Activated T-cell treated with anti-CD3 and anti-CD28 coated beads for 4 hours (primary cell): ENCODE measurements at places on chromosomes 5 and 9.
A peak's percentile ranks its signal among the peaks of the same experiment; 100 is the strongest.

DNA sequence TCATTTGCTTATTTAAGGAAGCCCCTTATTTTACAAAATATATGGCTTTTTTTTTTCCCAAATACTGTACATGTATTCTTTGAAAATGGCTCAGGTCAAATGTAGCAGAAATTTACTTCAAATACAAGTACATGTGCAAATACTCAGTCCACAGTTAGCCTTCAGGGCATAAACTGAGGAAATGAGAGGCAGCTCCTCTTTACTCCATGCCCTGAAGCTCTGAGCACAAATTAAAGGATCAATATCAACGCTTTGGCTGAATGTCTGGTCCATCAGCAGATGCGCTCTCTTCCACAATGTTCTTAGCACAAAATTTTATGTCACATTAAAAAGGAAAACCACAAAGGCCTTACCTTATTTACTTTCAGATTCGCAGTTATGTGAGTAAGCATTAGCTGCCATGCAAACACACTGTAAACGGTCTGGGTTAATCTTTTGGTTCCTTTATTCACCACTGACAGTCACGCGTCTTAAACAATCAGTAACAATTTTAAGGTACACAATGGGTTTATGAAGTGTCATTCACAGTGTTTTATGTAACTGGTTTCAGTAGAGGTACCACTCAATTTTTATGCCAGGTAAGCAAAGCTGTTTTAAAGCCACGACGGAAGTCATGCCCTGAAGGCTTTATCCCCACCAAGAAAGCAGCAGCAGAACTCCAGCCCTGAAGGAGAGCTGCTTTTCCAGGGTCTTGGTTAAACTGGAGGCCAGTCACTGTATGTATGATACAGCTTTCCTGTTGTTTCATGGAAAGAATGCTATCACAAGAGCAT lies 103.4 kb downstream of the OTULIN start:
- no peak for DNase-seq

GRCh38 chr5:32909207-32909606 lies 198.1 kb downstream of the NPR3 start:
- DNase-seq, result no peak

- no peak for DNase-seq
These were observed 77.7 kb downstream of the NR6A1 start for GRCh38 chr9:124693403-124693802.

DNA sequence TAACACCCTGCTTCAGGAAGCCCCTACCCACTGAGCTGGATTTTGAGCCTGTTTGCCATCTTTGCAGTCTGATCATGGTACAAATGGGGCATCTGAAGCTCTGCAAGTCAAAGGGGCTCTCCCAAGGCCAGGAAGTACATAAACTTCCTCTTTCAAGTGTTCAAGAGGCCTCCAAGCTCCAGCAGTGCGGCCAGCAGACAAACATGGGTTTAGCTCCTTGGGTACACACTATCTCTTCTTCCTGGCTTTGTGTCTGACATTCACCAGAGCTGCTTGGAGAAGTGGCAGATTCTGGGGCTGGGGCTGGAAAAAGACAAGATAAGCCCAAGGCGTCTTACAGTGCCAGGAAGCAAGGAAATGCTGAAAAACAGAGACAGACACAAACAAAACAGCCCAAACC lies 34.1 kb downstream of the LAMC3 start:
- no peak for DNase-seq

DNA sequence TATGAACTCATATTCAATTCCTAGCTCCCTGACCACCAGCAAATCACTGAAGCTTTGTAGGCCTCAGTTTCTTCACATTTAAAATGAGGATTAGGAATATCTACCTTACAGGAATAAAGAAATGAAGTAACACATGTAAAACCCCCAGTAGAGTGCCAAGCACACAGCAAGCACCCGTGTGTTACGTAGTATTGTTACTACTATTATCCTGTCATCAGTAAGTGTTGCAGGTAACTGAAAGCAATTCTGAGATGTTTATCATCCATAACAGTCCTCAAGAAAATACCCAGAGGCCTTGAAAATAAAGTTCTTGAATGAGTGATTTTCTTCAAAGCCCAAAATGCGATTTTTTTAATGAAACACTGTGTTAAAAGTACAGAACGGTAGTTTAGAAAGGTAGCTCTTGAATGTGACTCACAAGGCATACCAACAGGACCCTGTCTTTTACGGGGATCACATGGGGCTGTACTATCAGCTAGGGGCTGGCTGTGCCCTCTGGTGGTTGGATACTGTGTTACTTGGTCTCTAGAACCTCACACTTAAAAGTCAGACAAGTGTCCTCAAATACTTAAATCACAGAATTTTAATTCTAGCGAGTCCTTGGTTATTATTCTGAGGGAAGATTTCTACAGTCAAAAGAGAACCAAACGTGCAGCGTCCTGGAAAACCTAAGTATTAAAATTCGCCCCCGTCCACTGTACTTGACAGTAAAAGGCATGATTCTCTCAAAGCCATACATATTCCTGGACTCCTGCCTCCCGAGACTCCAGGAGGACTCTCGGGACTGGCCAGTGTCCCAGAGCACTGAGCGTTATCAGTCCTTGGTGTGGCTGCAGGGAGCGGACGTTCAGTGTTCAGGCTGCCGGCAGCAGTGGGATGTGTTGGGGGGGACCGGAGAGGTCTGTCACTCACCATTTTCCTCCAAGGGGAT lies 725 bp downstream of the NDUFB6 start:
- DNase-seq, result peak; percentile 62

DNA sequence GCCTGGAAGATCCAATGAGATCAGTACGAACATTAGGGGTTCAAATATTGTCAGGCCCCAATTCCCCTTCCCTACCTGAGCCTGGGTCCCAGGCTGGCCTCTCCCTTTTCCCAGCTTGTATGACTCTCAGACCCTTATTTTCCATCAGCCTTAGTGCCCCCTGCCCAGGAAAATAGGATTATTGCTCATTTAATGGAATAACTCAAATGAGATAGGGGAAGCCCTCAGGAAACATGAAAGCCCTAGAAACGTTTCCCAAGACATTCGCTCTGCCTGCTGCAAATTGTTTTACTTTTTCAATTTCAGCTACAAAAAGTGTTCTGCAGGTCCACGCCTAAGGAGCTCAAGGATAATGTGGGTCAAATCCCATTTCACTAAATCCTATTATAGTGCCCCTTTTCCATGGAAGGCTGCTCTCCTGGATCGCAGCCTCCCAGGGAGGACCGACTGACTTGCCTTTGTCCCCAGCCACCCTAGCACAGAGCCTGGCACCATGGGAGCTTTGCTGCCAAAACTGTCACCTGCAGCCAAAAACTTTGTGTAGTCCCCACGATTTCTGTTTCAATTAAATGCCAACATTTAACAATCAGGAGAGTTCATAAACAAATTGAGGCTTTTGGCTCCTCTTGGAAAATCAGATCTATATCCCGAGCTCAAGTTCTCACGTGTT lies 46.9 kb downstream of the THOC3 start:
- no peak for DNase-seq

DNA sequence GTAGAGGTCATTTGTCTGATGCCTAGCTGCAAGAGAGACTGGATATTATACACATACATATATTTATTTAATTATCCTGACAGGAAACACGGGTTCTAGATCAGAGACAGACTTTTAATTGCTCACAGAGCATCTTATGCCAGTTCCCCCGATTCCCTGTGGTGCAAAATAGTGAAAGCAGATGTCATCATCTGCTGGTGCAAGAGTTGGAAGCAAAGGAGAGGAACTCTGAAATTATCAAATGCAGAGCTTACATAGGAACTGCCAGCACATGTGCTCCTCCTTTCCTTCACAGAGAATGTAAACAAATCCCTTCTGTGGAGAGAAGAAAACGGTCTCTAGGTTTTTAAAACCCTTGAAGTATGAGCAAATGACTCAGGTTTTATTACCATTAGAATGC lies 69.3 kb downstream of the DTWD2 start:
- DNase-seq, result no peak

DNA sequence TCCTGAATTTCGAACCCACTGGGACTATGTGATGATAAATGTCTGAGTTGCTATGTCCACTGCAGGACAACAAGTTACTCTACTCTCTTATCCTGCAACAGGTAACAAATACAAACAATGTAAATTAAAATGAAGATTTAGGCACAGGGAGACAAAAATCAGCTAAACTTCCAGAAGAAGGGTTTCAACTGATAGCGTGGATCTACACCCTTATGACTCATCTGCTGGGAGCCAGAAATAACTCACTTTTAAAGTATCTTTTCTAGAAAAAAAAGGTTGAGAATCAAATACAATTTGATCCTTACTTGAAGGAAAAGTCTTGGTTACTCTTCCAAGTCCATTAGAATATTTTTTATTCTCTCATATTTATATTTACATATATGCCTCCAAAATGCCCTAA lies 21.4 kb downstream of the PJA2 start:
- DNase-seq, result no peak
